LHCN-M2 (cell line): ENCODE measurements at places on chromosomes 3 and 15. TPM values are rescaled to one million over a fixed set of nuclear protein-coding genes. Genes with fewer than 3 reads are reported as not detected.

GRCh38 chr3:170701696-170702678, 116.1 kb upstream of the SLC7A14 start:
- peak; percentile 81 for DNase-seq

GRCh38 chr3:186083746-186084145, 25.1 kb downstream of the ETV5 start:
- no peak for DNase-seq

DNA sequence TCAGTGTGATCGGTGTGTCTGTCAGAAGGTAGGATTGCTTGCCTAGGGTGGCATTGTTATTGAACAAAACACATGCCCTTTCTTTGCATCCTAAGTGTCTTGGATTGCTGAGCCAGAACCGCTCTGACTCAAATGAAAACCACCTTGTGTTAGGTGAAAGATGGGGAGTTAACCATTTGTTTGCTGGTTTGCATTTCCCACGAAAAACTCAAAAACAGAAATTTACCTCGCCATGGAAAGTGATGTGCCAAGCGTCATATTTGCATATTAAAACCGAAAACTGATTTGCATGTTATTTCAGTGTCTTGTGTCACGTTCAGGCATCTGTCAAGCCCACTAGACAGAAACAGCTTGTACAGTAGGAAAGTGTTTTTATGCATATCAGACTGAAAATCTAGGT, 474.6 kb upstream of the TPRG1 start:
- DNase-seq: no peak

- DNase-seq: no peak
Observed at GRCh38 chr15:35973029-35973428, 427.1 kb upstream of the DPH6 start.

DNA sequence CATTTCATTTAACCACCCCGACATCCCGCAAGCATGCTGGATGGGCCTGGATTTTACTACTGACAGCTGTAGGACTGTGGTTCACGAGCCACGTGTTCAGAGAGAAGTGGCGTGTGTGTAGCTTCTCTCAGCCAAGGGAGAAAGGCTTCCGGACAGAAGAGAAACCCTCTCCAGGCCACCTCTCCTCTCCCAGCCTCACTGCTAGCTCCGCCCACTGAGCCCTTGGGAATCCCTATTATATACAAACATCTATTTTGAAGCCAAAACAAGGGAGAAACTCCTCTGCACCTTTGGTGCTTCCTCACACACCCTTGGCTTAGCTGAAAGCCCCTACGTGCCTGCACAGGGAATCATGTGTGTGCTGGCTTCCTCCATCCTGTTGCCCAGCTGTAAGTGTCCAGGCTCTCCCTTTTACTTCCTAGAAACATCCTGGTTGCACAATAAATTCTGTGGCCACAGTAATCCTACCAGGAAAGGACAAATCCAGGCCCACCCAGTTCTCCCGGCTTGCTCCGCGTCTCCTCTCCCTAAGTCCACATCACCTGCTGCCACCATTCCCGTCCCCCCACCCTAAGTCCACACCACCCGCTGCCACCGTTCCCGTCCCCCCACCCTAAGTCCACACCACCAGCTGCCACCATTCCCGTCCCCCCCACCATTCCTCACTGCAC, 30.5 kb downstream of the PCSK6 start:
- no peak for DNase-seq

GRCh38 chr15:95447486-95447885, 883.0 kb upstream of the NR2F2 start:
- DNase-seq: no peak

- DNase-seq: no peak
Observed at GRCh38 chr15:64548235-64548634, 87.9 kb downstream of the ZNF609 start.

GRCh38 chr15:64429448-64429847, 30.9 kb upstream of the ZNF609 start:
- DNase-seq: no peak

DNA sequence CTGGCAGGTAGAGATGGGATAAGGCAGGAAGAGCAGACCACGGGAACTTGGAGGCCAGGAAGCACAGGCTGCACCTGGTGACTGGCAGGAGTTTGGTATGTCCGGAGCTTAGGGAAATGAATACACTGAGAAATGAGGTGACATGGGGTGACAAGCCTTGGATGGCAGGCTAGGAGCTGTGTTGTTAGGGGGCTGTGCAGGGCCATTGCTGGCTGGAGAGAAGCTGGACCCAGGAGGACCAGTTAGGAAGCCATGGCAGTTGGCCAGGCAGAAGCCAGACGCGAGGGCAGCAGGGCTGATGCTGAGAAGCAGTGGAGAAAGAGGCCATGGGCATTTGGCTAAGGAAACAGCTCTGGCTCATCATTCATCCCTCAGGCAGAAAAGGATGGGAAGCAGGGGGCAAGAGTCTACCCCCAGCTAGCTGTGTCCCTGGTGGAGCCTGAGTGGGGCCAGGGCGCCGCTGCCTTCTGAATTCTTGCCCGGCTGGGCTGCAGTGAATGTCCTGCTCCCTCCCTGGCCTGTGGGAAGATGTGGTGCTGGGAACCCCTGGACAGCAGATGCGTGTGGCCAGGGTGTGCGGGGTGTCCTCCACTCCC, 255.8 kb downstream of the FAM43A start:
- DNase-seq: no peak

DNA sequence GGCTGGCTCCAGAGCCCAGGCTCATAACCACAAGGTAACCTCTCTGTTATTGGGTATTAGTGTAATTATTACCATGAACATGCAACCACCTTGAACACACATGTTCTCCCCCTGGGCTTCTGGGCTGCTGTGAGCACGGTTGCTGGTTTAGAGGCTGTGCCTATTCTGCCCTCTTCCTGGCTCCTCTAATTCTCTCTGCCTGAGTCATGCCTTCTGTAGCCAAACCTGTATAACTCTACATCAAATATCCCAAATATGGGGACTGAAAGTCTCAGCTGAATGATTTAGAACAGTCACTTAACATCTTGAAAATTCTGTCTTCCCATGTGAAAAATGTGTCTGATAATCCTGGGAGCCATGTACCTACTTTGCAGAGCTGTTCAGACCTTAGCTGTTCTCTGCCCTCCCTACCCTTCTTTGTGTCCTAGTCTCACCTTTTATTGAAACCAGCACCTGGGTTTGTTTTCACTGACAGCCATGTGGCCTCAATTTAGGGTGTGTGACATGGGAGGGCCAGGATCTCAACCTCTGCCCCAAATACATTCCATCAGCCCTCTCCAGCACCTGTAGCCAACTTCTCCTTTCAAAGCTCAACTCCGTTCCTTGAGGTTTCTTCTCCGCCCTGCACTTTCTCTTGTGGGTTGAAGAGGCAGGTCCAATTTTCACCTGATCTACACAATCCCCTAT, 60.7 kb downstream of the PDZRN3 start:
- DNase-seq: peak; percentile 41

DNA sequence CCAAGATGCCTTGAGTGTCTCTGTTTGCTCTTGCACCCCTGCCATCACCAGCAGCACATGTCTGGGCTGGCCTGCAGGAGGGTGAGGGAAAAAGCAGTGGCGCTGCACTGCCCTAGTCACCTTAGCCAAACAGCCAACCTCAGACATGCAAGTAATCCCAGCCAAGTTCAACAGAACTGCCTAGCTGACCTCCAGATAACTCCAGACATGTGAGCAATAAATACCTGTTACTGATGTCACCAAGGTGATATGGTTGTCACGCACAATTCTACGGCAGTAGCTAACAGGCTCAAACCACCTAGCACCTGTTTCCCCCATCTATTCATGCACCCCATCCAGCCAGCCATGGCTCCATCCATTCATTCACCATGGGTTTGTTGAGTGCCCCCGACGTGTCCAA, 99.9 kb downstream of the SRGAP3 start:
- DNase-seq: no peak

DNA sequence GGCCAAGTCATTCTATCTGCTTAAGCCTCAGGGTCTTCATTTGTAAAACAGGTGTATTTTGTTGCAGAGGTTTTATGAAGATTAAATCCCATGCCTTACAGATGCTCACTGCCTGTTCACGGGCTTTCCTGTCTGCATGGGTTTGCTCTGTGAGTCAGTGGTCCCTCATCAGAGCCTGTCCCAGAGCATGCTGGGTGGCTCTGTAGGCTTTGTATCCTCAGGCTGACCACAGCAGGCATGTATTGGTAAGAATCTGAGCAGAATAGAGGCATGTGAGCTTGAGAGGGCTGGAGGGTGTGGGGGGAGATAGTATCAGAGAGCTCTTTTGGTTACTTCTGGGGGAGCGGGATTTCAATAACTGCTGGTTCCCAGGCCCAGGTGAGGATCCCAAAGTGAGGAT, 45.4 kb upstream of the PLXNA1 start:
- DNase-seq: no peak

DNA sequence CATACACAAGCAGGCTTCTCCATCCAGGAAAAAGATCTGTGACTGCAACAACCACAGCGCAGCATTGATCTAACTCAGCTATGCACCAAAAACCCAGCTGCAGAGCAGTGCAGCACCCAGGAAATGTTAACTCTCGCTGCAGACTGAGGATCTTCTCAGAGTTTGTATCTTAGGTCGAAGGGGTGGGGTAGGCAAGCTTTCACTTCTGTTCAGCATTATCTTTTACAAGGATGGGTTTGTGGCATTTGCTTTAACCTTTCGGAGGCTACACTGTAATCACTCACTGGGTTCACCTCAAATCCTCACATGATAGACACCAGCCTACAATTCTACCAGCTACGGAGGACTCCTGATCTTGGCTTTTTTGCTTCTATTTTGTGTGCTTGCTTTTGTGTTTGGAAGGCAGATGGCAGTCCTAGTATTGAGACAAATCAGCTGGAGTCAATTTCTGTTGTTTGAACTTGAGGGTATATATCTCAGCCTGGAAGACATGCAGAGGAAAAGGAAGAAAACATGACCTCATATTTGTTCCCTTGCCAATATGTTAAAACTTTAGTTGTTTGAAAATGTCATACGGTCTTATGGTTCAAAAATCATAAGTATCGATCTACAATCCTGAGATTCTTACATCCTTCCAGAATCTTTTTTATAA, 25.2 kb downstream of the LRRK1 start:
- DNase-seq: no peak

- DNase-seq: peak; percentile 100
Observed at GRCh38 chr15:33154351-33155166, 40.0 kb downstream of the FMN1 start.

DNA sequence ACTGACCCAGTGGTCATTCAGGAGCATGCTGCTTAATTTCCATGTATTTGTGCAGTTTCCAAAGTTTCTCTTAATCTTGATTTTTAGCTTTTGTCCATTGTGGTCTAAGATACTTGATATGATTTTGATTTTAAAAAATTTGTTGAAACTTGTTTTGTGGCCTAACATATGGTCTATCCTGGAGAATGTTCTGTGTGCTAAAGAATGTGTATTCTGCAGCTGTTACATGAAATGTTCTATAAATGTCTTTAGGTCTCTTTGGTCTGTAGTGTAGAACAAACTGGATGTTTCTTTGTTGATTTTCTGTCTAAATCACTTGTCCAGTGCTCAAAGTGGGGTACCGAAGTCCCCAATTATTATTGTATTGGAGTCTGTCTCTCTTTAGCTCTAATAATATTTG, 17.4 kb downstream of the CEP63 start:
- DNase-seq: peak; percentile 62

- DNase-seq: no peak
Observed at GRCh38 chr3:39605837-39606236, 138.4 kb downstream of the MOBP start.

DNA sequence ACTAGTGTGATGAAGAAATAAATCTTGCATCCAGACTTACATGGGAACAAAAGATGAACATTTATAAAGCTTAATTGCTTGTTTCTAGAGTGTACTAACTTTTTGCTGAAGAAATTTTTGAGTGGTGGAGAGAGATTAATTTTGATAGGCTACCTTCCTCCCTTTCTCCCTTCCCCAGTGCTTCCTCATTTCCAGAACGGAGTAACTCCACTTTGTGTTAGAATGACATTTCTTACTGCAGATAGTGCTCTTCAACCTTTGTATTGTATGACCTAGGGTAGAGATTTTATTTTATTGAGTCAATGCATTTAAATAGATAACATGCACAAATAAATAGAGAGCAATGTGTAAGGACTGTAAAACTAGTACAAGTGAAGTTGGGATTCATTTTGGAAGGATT, 1.9 kb downstream of the ATP1B3 start:
- DNase-seq: no peak

DNA sequence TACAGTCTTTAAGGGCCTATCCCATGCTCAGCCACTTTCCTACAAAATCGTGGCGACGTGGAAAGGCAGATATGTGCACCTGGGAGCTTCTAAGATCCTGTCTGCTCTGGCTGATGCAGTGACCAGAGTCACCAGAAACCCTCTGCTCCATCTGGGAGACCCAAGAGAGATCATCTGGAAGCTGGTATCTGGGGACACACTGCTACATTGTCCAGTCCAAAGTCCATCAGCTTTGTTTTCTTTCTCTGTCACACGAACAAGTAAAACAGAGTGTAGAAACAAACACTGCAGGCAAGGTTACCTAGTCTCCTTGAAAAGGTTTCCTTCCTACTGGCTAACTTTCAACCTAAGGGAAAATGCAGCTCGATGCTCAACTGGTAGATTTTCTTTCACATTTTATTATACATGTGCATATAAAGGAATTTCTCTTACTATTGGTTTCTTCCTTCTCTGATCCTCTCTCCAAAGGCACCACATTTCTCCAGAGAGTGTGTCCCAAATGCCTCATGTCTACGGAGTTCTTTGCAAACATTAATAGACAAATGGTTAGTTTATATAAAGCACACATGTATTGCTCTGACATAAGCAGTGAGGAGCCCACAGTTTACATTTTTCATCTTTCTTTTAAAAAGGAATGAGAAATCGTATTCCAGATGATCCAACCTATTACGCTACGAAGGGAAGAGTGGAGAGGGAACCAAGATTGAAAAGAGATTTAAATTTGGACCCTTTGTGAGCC, 8.3 kb upstream of the GREM1 start:
- DNase-seq: no peak

DNA sequence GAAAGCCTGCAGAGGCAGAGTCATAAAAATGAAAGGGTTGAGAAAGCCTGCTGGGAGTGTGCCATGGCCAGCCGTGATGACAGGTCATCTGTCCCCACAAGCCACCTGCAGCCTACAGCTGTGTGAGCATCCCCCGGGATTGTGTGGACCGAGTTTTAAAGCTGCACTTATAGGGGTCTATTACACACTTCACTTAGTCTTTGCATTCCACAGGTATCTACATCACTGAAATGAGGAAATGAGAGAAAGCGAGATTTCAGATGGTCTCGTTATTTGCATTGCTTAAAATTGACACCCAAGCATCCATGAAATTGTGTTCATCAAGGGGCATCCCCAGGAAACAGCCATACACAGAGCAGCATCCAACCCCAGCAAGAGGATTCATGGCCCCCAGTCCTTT, 137.6 kb upstream of the TRIM42 start:
- no peak for DNase-seq

- DNase-seq: no peak
Observed at GRCh38 chr15:74978077-74978476, 17.3 kb upstream of the SCAMP5 start.

Gene ATXN7
- total RNA-seq: 7.8 and 10.4 TPM in 2 replicates

Gene SLCO2A1
- total RNA-seq: 0.11 and 0.32 TPM in 2 replicates

Gene HHLA2
- not detected in 2 replicates for total RNA-seq

Gene LRRC34
- 5.4 TPM in 2 replicates for total RNA-seq

Gene RBPMS2
- total RNA-seq: not detected in 2 replicates

Gene TUBGCP5
- 31.2 and 31.5 TPM in 2 replicates for total RNA-seq

Gene ABI3BP
- total RNA-seq: 20.5 and 31.9 TPM in 2 replicates

Gene EIF4E3
- 0.06 and 0.11 TPM in 2 replicates for total RNA-seq

Gene CAPN3
- total RNA-seq: 0.17 and 0.77 TPM in 2 replicates
